ENCODE measurements at places on chromosomes 12 and 14. TPM values are rescaled to one million over a fixed set of nuclear protein-coding genes. Genes with fewer than 3 reads are reported as not detected.

The CIT gene
- 2.0 TPM for total RNA-seq

The NEK9 gene
- total RNA-seq, result 30.6 TPM

The GALNT8 gene
- not detected for total RNA-seq

The TMEM132C gene
- not detected for total RNA-seq

The KRT80 gene
- 0.22 TPM for total RNA-seq

The MYBPC1 gene
- not detected for total RNA-seq

The RNASE3 gene
- not detected for total RNA-seq

The MED6 gene
- total RNA-seq, result 34.4 TPM

All from placental pericyte (primary cell).